ENCODE measurements at places on chromosomes 6 and 20.

DNA sequence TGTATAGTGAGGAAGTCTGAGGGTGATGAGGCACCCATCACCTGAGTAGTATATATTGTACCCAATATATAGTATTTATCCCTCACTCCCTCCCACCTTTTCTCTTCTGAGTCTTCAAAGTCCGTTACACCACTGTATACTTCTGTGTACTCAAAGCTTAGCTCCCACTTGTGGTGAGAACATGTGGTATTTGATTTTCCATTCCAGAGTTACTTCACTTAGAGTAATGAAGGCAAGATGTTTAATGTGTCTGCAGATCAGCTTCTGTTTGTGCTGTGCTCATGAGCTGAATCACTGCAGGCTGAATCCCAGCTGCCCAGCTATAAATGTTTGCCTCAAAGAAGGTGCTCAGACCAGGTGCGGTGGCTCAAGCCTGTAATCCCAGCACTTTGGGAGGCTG lies 139.3 kb upstream of the FOXA2 start:
- DNase-seq: no peak

- DNase-seq: no peak
Measured at GRCh38 chr6:35724059-35724458, 12.8 kb upstream of the ARMC12 start.

- DNase-seq: no peak
Measured at GRCh38 chr20:49691818-49692568, 21.7 kb downstream of the B4GALT5 start.

GRCh38 chr6:145569140-145569539 lies 166.2 kb downstream of the EPM2A start:
- DNase-seq: no peak

GRCh38 chr20:46200582-46201570 lies 82.8 kb downstream of the CD40 start:
- DNase-seq: no peak

DNA sequence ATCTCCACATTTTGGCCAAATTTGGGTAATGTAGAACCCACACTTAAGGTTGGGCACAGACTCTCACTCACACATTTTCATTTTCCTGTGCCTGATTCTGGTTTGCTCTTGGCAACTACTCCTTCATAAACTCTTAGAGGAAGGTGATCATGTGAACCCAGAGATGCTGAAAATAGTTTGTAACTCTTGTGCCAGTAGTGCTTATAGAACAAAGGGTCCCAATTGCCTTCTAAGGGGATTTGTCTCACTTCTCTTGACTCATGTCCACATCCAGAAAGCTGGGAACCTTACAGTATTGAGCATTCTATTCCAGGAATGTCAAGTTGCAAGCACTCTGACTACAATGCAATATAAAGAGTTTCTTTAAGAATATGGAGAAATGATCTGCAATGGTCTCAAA lies 62.0 kb upstream of the TASP1 start:
- no peak for DNase-seq

DNA sequence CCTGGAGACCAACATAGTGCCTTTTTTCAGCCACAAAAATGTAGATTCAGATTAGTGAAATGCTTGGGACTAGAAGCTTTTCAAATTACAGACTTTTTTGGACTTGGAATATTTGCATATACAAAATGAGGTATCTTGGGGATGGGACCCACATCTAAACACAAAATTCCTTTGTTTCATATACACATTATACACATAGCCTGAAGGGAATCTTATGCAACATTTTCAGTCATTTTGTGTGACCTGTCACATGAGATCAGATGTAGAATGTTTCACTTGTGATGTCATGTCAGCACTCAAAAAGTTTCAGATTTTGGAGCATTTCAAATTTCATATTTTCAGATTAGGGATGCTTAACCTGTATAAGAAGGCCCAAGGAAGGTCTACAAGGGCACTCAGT lies 44.5 kb upstream of the ALDH8A1 start:
- no peak for DNase-seq

DNA sequence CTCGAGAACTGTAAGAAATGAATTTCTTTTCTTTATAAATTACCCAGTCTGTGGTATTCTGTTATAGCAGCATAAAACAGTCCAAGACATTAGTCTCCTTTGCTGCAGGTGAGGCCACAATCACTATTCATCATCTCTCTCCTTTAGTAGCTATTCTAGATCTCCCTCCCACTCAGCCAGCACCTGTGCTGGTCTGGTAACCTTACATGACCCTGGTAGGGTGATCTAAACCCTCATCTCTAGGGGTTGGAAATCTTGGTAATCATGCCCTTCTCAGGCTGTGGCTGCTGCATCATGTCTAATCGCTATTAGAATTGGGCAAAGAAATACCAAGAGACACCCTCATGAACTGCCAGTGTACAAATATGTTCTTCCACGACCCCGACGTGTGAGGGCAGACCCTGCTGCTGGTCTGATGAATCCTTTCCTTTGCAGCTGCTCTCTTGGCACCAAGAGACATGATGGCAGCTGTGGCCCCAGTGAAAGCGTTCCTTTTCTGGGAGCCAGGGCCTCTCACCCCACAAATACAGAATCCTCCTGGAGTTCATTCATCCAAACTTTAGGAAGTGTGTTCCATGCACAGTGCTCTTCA lies 23.0 kb upstream of the IGF2R start:
- DNase-seq: no peak

DNA sequence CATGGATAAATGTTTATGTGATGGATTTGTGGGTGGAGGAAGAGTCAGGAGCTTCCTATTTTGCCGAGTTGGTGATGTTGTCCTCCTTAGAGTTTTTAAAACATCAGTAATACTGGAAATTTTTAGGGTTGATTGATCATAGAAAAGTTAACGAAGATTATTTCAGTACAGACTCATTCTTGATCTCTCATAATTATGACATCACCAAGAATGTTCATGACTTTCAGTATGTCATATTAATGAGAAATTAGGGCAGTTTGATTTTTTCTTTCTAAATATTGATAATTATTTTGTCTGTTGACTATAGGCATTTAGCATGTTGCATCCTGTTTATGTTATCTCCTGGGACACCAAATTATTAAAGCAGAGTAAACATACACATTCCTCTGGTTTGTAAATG lies 512.2 kb downstream of the CD109 start:
- no peak for DNase-seq

DNA sequence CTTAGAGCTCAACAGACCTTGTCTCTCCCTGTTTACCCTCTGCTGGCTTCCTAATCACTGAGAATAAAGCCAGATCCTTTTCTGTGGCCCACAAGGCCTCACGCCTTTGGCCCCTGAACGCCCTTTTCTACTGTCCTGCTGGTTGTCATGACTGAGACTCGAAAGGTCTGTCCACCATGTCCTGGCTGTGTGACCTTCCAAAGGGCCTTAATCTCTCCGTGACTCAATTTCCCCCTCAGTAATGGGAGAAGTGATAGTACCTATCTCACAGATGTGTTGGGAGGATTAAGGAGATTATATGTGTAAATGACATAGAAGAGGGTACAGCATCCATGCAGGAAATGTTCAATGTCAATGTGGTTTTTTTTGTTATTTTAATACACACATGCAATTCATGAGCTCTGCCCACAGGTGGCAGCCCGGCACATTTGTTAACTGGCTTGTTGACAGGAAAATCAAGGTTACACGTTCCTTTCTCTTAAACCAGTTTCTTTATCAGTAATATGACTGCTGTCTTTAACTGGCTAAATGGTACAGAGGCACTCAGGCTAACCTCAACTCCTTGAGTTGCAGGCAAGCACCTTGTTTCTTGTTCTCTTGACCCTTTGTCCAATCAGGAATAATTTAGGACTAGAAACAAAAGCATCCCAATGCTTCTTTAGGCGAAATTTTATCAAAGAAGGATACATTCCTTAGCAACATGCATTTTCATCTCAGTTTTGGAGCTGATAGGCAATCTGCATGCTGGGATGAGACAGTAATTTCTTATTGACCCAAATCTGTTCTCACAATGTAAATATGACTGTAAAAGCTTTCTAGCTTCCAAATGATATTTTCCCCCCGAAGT lies 16.6 kb downstream of the SLC22A1 start:
- peak; percentile 42 for DNase-seq

DNA sequence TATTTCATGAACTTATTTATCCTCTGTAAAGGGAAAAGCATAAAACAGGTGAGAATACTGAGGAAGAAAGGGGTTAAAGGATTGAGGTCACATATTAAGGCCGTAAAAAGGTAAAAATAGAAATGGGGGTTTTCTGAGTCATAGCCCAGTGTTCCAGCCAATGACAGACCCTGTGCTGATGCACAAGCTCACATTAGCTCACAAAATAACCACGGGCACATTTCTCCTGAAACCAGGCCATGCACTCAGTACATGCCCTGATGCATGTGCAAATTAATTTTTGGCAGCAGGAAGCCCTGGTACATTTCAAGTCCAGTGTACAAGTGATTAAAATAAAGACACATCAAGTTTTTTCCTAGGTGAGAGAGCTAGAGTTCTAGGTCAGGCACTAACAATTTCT lies 194.4 kb downstream of the TMEM200A start:
- no peak for DNase-seq

DNA sequence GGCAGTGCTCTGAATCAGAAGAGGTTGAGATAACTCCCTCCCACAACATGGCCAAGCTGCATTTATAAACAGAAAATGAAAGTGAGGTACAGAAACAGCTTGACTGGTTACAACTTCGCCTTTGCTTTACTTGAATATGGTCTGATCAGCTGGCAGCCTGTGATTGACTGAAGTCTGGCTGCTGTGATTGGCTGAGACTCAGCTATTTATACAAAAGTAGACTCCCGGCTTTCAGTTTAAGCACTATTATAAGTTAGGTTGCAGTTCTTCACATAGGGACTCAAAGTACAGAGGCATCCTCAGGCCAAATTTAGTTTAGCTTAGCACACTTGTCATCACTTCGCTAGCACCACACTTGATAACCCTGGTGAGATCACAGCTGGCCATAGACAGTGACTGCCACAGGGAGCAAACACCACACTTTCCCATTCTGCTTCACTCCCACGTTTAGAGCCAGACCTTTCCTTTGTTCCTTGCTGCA lies 362.6 kb downstream of the EPM2A start:
- DNase-seq: no peak

- DNase-seq: no peak
Measured at GRCh38 chr6:157560691-157561413, 179.9 kb downstream of the ZDHHC14 start.

DNA sequence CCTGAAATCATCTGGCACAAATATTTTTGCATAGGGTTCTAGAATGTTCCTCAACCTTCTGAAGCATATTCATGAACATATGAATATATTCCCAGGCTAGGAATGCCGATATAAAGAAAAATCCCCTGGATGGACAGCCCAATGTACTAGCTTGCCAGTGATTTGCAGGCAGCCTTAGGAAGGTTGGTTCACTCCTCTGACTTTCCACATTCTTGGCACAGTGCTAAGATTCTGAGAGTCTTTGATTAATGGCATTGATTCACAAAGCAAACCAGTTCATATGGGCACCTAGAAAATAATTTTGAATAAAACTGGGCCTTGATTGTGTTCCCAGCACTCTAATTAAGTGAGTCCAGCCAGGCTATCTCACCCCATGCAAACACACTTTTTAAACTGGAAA lies 56.9 kb upstream of the ENPP4 start:
- DNase-seq: no peak

DNA sequence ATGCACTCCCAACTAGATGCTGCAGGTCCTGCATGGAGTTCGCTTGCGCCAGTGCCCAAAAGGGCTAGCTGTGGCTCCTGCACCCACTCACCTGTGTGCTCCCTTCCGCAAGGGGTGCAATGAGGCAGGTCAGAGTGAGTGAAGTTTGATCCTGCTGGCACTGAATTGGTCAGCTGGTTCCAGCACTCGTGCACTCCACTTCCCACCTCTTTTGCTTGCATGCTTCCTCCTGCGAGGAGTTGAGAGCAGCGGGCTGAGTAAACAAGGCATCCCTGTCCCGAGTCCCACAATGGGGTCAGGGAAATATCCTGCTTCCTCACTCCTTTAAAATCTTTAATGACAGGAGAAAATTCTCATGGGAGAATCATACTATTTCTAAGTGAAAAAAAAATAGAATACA lies 86.2 kb downstream of the LCA5 start:
- no peak for DNase-seq

- DNase-seq: no peak
Measured at GRCh38 chr20:63432577-63433325, 39.7 kb downstream of the KCNQ2 start.

DNA sequence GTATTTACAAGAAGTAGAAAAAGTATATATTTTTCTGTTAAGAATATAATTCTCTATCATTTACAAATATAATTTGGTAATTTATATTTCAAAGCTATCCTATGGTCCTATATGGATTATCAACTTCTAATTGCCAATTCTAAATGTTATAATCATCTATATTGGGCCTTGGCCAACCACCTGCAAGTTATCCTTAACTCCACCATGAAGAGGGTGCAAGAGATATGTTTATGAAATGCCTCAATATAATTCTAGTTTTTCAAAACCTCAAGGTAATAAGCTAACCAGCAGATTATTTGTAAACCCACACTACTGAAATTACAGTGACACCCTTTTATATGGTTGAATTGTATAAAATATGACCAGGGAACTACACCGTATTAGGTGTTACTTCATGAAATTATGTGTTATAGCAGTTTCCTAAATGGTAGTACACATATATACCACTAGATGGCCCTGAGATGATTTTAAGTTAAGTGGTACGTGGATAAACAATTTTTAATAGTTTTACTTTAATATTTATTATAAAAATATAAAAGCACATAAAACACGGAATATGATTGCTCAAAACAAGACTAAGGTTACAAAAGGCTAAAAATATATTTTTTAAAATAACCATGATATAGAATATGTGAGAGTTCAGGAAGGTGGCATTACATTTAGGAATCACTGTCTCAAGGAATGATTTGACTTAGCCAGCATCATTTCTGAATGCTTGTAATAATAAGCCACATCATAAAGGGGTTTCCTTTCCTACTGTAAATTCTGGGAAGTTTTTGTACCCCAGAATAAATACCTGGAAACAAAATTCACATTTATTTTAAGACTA lies 9.8 kb upstream of the PNISR start:
- no peak for DNase-seq

GRCh38 chr6:79005497-79005896 lies 72.6 kb downstream of the PHIP start:
- no peak for DNase-seq

GRCh38 chr6:30091577-30092381 lies 16.2 kb upstream of the RNF39 start:
- no peak for DNase-seq

All from activated CD4-positive, CD25-positive, alpha-beta regulatory T cell treated with anti-CD3 and anti-CD28 coated beads, Interleukin-2, amount 50 U/mL, for 16 hours (primary cell).